ENCODE measurements at places on chromosomes 3 and 15.

DNA sequence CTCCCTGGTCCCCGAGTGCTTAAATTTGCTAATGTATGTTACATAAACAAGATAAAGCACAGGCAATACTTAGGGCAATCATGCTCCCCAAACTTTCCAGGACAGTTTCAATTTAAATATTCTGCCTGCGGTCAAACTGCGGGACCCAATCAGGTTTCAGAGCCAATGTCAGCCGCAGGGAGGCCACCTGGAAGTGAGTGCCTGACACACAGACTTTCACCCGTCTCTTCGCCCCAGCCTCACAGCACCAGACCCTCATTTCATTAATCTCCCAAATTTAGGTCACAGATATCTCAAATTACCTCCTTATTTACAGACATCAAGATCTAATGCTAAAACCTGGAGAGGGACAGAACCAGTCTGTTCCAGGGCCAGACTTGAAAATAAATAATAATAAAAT is 107.2 kb upstream of the ALDH1A3 start:
- DNase-seq, result no peak

DNA sequence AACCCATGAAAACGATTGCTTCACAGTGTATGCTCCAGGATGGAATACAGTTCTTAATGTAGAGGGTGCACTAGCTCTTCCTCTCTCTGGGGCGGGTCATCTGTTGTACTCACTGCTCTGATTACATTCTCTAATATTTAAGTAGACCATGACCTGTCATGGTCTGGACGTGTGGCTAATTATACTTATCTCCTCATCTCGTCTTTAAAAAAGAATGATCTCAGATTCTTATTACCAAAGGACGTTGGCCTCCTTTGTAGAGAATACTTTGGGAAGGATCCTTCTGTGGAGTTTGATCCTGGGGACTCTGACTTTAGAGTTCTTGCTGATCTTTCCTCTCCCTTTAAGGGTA is 48.4 kb upstream of the TRAK1 start:
- DNase-seq, result no peak

GRCh38 chr3:142896996-142897395 is 8.1 kb upstream of the PCOLCE2 start:
- no peak for DNase-seq

DNA sequence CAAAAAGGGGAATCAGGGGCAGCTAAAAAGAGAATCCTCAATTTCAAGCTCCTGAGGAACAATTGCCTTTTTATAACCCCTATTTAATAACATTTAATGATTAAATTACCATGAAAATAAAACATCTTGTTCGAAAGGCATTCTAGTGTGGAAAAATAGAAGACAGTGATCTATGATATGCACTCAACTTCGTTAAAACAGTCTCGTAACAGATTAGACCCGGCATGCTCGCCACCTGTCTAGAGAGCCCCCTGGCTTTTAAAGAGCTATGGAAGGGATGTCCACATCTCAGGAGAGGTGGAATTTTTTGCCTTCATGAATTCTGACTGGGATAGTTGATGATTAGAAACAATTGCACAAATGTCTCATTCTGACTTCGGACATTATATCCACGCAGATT is 153.7 kb upstream of the MDFIC2 start:
- DNase-seq, result no peak

- no peak for DNase-seq
Observed at GRCh38 chr15:92616621-92617548, 38.7 kb downstream of the FAM174B start.

DNA sequence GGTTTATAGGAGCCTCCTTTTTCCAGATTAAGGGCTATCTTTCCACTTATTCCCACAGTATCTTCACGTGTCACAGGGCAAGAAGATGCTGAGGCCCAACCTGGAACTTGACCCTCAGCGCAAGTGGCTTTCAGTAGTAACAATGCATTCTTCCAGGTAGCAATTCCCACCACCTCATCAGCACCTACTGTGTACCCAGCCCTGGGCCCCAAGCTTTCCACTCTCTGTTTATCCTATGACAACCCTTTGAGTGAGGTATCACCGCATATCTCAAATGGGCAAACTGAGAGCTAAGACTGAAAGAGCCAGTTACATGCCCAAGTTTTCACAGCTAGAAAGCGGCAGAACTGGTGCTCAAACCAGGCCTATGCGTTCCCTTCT is 88.2 kb downstream of the CPN2 start:
- DNase-seq, result no peak

GRCh38 chr15:93018574-93018973 is 70.4 kb downstream of the RGMA start:
- DNase-seq, result no peak

DNA sequence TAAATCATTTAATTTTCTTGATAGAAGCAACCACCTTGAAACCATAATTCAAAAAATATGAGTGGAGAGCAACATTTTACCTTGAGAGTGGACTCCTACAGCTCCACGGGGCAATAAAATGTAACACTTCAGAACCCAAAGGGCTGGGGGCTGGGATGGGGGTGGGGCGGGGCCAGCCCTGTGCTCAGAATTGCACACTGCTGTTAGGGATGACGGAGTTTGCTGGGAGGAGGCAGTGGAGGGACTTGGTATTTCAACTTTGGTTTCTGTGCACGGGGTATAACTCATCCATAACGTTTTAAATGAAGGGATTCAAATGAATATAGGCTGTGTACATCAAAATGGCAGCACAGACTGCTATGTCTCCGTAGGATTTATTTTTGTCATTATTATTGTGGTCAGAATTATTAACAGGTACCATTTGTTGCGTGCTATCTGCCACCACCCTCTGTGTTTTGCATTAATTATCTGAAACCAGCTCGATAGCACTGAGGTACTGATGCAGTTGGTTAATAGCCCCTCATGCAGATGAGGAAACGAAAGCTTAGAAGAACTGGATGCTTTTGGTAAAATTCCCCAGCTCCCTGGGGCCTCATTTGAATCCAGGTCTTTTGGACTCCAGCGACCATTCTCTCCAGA is 29.4 kb upstream of the WNT5A start:
- no peak for DNase-seq

DNA sequence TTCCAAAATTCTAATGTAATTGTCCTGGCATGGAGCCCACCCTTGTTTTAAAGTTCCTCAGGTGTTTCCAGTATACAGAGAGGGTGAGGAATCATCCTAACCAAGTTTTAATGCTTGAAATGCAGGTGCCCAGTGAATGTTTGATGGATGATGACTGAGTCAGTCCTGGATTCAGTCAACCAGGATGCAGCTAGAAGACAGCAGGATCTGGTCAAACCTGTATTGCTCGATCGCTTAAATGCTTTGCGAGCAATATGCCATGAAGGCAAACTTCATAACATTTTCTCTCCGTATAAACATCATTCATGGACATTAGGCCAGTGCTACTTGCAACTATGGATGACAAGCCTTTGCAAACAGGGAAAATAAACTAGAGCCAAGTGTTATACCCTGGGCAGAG is 591.2 kb downstream of the RSL24D1 start:
- DNase-seq, result no peak

GRCh38 chr3:141955175-141955574 is 78.7 kb downstream of the ATP1B3 start:
- no peak for DNase-seq

- no peak for DNase-seq
Observed at GRCh38 chr3:133478624-133479023, 78.8 kb downstream of the BFSP2 start.

DNA sequence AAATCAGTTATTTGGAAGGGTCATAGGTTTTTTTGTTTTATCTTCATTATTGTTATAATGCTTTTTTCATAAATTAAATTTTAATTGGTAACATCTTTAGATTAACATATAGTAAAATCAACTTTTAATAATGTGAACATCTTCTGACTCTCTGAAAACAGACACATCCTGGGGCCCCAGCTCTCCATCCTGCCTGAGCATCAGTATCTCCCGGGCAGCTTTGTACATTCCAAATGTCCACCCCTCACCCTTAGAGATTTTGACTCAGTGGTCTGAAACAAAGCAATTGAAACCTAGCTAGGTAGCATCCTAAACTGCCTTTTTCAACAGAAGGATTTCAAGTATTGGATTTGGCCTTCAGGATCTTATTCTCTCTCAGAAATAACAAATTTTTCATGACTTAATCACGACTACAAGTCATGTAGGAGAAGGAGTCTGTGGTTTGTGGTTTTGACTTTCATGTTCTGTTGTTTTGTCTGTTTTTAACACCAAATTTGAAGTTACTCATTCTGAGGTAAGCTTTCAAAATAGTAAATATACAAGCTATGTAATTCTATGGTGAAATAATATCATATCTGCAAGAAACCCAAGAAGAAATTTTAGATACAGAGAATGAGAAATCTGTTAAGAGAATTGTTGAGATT is 147.3 kb upstream of the UBE2E2 start:
- no peak for DNase-seq

DNA sequence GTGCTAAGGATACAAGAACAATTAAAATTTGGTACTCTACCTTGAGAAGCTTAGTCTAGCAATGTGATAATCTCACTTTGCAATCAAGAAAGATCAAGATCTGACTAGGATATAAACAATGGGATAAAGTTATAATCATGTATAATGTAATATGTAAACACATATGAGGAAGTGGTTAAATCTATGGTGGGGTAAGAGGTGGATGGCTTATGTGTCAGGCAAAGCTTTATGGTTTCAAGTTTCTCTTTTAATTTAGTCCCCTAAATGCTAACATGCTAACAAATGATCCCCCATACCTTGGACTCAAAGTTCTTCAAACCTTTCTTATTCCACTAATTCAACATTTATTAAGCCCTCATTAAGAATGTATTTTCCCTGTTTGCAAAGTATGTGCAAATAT is 2.5 kb downstream of the RSL24D1 start:
- DNase-seq, result no peak

- DNase-seq, result no peak
Observed at GRCh38 chr15:69627548-69628158, 175.0 kb downstream of the RPLP1 start.

DNA sequence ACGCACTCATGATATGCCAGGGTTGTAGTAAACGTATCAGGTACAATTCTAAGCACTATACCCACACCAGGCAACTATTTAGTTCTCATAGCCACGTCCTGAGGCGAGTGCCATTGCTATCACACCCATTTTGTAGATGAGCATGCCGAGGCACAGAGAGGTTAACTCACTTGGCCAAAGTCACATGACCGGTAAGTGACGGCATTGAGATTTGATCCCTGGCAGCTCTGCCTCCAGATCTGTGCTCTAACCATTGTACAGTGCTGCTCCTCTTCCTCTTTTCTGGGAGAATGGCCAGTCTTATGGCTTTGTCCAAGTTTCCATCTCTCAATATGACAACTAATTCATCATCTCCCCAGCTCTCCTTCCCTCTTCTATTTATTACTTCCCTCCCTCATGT is 18.9 kb upstream of the ATP2B2 start:
- no peak for DNase-seq

DNA sequence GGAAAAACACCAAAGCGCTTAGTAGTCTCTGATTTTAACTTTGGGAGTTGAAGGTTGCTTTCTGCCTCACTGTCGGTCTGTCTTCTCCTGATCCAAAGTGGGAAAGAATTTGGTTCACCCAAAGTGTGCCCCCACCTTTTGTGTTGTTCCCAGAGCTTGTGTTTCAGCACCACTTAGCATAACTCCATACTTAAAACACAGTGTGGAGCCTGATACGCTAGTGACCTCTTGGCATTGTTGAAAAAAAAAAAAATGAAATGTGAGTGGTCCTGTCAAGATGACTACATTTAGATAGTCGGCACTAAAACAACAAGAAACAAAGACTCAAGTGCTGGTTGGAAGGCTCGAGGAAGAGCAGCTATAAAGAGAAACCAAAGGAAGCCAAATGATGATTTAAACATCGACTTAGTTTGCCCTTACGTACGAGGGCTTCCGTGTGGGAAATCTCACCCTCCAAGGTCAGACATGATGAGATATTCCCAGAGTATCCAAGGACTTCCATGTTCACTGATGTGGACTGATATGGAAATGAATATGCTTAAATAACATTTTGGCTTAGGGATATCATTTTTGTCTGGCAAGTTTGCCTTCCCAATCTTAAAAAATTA is 178.8 kb downstream of the MEIS2 start:
- no peak for DNase-seq

- no peak for DNase-seq
Observed at GRCh38 chr15:73190189-73190601, 137.9 kb downstream of the NEO1 start.

- no peak for DNase-seq
Observed at GRCh38 chr3:4351164-4351855, 48.1 kb downstream of the SETMAR start.

DNA sequence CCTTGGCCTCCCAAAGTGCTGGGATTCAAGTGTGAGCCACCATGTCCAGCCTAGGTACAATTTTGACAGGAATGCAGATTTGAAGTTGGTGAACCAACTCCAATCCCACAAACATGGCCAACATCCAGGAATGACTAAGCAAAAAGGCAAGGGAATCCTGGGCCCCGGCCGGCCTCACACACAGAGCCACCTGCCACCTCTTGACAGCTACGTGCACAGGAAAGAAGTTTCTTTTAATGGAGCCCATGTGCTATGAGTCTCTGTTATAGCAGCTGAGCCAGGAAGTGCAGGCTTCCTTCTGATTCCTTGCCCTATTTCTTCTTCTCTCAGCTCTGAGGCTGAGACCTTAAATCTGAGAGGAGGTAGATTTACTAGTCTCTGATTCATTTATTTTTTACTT is 8.8 kb downstream of the TMEM40 start:
- DNase-seq, result no peak

- no peak for DNase-seq
Observed at GRCh38 chr15:85752491-85752961, 42.2 kb downstream of the KLHL25 start.

GRCh38 chr3:110533089-110533488 is 538.5 kb upstream of the NECTIN3 start:
- no peak for DNase-seq

- DNase-seq, result no peak
Observed at GRCh38 chr3:132679911-132680310, 19.8 kb downstream of the UBA5 start.

- no peak for DNase-seq
Observed at GRCh38 chr3:33915796-33916546, 117.5 kb downstream of the PDCD6IP start.

DNA sequence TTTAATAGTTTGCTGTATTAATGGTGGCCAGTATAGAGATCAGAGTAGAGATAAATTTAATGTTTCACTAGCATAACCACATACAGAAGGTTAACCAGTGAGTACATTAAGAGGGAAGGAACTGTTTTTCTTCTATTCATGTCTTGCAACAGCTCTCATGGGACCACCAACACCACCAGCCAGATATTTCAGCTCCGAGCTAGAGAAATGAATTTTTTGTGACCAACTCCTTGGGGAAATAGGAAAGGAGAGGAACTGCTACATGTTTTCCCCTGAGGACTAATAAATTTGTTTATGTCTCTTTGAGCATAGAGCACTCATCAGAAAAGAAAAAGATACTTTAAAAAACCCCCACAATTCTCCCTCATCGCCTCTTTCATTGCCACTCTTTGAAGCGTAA is 247.5 kb downstream of the MBNL1 start:
- DNase-seq, result no peak

GRCh38 chr3:16809993-16810392 is 74.8 kb upstream of the PLCL2 start:
- DNase-seq, result no peak

GRCh38 chr3:171186817-171187500 is 160.4 kb upstream of the SLC2A2 start:
- DNase-seq, result no peak

DNA sequence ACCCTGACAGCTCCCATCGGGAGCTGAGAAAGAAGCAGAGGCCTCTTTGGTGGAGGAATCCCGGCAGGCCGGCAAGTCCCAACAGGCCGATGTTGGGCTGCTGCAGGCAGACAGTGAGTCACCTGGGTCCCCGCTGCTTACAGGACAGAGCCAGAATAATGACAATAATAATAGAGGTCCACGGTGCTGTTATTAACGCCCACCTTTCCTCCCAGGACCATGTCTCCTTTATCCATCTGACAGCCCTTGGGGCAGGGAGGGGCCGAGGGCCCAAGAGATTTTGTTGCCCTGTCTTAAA is 29.3 kb upstream of the MAGEF1 start:
- DNase-seq, result no peak
